ENCODE measurements at places on chromosomes 1 and 21. TPM values are rescaled to one million over a fixed set of nuclear protein-coding genes. Genes with fewer than 3 reads are reported as not detected.

- DNase-seq: no peak
These were observed 9.8 kb downstream of the PDZK1IP1 start for GRCh38 chr1:47179988-47180563.

DNA sequence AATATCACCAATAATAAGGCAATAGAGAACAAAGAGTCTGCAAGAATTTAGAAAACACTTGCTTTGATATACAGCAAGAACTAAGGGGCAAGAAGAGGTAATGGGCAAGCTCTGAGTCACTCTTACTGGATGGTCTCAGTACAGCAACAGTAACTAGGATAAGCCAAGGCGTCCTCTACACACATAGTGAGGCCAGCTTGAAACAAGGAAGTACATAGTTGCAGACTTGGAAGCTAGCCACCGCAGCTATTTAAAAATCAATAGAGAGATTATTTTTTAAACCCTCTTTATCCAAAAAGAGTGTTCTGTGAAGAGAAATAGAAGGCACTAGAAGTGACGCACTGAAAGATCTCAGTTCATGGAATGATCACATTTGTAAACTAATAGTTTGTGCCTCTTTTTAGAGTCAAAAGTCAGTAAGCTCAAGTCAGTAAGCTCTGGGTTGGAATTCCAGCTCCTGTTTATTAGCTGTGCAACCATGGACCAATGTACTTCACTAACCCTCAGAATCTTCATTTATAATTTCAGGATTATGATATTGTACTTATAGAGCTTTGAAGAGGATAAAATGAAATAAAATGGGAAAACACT lies 118.6 kb downstream of the AKT3 start:
- DNase-seq: no peak

GRCh38 chr1:22228505-22228911 lies 85.6 kb upstream of the WNT4 start:
- DNase-seq: no peak

DNA sequence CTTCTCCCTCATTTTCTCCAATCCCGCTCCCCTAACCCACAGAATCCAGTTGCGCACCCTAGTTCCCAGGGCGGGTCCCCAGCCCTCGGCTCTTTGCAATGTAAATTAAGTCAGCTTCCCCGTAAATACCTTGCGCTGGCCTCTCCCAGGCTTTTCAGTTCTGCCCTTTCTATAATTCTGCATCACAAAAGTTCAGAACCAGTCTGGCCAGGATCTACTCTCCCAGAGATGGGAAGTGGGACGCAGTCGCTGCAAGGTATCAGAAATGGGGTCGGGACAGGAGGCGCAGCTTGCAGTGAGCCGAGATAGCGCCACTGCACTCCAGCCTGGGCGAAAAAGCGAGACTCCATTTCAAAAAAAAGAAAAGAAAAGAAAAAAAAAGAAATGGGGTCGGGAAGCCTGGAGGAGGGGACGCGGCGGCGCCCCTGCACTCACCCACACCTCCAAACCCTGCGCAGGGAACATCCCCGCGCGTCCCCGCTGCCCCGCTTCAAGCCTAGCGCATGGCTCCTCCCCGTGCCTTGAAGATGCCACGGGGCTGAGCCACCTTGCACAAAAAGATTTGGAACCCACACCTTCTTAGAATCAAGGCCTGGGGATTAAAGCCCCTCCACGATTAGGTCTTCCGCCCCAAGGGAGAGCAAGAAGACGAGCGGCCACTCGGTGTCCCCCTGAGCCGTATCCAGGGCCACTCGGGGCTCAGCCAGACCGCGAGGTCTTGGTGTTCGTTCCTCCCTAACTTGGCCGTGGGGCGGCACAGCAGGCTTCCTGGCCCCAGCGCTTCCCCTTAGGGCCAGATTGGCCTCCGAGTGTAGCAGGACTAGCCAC lies 27.2 kb upstream of the ITLN2 start:
- no peak for DNase-seq

DNA sequence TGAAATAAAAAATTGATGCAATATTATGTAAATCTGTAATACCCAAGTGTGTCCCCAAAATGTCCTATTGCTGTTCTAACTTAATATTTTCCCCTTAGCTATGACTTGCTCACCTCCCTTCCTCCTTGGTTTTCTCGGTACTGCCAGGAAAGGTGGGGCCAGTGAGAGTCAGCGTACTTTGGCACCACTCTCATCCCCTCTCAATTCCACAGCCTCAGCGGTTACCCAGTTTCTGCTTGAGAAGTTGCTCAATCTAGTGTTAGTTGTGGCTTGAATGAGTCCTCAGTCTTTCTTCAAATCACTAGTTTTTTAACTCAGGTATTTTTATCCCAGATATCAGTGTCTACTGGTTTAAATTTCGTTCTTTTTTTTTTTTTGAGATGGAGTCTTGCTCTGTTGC lies 32.3 kb downstream of the BCAS2 start:
- DNase-seq: no peak

GRCh38 chr1:163273766-163274441 lies 47.9 kb upstream of the NUF2 start:
- DNase-seq: no peak

Gene BATF3
- 5.1 TPM for total RNA-seq

Gene RERE
- 9.8 TPM for total RNA-seq
